Smooth muscle cell of the brain vasculature (primary cell): ENCODE measurements at places on chromosomes 11 and 22.

DNA sequence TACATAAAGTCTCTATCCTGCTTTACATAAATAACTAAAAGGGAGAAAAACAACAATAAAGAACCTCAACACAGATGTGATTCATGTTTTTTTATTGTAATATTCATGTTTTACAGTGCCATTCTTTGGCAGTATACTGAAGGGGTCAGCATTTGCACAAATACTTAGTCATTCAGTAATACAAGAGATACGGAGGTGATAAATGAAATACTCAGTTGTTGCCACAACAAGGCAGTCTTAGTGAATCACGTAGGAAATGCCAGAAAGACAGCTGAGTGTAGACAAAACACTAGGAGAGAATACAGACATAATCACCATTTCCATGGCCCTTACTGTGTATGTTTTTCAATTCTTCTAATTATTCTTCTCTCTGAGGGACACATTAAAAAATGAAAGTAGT is 910.4 kb downstream of the METTL15 start:
- peak; percentile 31 for DNase-seq

DNA sequence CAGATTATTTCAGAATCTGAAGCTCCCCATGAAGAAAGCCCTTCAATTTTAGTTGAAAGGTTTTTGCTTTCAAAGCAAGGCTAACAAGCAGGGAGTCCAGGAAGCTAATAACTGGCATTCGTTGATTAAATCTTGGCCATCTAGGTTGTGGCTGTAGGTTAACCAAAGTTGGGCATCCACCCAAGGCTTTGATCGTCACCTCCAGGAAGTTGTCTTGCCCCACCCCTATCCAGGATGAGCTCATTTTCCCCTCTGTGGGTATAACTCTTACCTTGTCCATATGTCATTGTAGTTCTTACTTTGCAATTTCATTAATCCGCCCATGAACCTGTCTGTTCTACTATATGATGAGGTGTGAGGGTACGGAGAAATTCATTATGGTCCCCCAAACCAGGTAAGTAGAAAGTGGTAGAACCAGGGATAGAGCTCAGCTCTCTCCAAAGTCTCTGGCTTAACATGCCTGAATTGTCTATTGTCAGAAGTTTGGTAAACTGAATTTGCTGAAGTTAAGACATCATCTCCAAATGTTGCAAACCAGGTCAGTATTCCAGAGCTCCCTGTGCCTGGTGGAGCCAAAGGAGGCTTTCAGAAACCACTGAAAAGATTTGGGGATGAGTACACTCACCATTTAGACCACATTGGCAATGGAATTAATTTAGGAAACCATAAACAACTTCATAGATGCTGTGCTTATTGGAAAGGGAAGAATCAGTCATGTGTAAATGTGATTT is 97.1 kb downstream of the CD44 start:
- DNase-seq: no peak

GRCh38 chr22:31654408-31654807 is 7.6 kb downstream of the PISD start:
- DNase-seq: no peak

- no peak for DNase-seq
Measured at GRCh38 chr11:67649634-67650510, 658 bp downstream of the ACY3 start.

DNA sequence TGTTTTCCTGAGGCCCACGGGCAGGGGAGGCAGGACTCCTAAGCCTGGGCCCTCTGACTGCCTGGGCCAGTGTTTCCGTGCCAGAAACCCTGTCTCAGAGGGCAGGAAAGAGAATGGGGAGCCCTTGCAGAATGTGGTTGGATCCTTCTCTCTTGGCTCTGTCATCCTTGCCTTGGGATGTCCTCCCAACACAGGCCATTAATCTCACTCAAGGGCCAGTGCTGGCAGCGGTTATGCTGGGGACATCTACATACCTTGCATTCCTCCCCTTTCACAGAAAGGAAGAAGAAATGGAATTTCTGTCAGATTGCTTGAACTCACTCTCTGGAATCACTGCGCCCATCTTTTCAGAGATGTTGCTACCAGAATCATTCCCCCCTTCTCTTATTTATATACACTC is 296.9 kb downstream of the KIRREL3 start:
- DNase-seq: no peak

DNA sequence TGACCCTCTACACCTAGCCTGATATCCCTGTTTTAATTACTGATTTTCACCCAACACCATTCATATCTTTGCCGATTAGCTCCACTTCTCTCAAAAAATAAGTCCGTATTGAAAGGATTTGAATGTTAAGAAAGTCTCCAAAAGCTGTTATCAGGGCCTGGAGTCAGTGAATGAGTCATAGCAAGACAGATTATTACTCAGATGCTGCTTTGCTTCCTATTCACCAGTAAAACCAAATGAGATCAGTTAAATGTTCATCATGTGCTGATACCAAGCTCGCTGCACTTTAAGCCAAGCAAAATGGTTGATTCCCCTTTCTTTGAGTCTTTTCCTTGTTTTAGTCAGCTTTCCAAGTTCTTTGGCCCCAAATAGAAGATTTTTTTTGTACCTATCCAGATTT is 228.4 kb downstream of the FAT3 start:
- no peak for DNase-seq

DNA sequence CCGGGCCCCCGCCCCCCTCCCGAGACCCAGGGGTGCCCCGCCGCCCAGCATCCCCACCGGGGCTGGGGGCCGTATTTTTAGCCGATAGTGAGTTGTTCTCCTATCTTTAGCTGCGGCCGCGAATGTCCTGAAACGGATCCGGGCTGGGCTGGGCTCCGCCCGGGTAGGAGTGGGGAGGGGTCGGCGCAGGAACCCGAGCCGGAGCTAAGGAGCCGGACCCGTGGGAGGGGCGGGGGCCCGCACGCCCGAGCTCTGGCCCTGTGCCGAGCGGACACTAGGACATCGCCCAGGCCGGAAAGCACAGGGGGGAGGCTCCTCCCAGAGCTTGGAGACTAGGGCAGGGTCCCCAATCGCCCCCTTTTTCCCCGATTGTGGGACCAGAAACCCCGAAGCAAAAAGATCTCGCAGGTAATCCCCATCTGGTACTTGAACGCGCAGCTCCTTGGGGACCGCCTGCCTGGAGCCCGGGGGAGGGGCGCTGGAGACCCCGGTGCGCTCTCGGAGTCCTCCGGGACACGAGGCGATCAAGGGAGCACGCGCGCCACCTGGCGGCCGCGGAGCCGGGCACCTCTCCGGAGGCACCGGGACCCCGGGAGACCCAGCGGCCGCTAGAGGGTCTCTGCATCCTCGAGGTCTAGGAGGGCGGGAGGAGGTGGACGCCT is 669 bp downstream of the CDC42EP2 start:
- DNase-seq: no peak

- peak; percentile 60 for DNase-seq
Measured at GRCh38 chr11:95337175-95337957, 106.4 kb upstream of the SESN3 start.

- no peak for DNase-seq
Measured at GRCh38 chr11:35992548-35992947, 48.7 kb downstream of the LDLRAD3 start.

GRCh38 chr22:43363315-43364168 is 20.4 kb upstream of the SCUBE1 start:
- DNase-seq: no peak

GRCh38 chr11:60910711-60911380 is 3.1 kb upstream of the TMEM109 start:
- DNase-seq: no peak

DNA sequence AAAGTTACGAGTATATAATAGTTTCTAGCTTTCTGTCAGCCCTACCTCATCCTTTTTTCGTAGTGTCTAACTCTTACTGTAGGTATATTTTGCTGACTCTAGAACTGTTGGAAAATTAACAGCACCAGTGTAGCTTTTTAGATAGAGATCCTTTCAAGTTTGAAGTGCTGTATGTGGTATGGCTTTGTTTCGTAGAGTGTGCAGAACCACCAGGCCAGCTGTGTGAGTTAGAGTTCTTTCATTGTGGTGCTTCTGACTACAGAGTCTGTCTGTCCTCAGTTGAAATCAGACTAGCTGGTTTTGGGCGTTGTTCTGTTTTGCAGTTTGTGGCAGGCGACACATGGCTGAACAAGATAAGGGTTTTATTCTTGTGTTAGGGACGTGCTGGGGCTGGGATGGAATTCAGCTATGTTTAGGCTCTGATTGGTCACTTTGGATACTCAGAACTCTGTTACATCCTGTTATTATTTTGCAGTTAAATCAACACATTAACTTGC is 3.2 kb downstream of the ARHGEF12 start:
- no peak for DNase-seq

- DNase-seq: no peak
Measured at GRCh38 chr11:14914536-14914935, 22.5 kb upstream of the CYP2R1 start.

- no peak for DNase-seq
Measured at GRCh38 chr11:13667795-13668101, 720 bp upstream of the FAR1 start.

GRCh38 chr11:59178402-59178801 is 6.5 kb downstream of the DTX4 start:
- no peak for DNase-seq

DNA sequence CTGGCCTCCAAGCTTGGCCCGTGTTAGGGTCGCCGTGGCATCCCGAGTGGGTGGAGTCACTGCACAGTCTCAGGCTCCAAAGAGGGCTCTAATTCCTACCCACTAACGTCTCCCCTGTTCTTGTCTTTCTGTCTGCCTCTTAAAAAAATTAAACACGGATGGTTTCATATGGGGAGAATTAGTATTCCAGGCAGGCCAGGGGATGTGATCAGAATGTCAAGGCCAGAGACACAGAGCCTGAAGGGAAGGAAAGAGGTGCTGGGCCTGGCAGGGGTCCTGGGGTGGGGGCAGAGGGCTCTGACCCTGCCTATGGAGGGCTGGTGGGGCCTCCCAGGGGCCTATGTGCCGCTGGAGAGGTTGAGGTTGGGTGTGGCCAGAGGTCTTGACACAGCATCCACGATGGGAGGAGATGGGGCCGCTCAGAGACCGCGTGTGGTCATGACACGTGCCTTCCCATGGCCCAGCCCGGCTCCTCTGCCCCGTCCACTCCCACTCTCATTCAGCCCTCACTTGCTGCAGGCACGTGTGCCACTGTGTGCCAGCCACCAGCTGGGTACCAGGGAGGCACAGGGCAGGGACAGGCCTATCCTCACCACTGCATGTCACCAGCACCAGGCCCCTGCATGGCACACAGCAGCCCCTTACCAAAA is 56.5 kb downstream of the FLRT1 start:
- DNase-seq: no peak

DNA sequence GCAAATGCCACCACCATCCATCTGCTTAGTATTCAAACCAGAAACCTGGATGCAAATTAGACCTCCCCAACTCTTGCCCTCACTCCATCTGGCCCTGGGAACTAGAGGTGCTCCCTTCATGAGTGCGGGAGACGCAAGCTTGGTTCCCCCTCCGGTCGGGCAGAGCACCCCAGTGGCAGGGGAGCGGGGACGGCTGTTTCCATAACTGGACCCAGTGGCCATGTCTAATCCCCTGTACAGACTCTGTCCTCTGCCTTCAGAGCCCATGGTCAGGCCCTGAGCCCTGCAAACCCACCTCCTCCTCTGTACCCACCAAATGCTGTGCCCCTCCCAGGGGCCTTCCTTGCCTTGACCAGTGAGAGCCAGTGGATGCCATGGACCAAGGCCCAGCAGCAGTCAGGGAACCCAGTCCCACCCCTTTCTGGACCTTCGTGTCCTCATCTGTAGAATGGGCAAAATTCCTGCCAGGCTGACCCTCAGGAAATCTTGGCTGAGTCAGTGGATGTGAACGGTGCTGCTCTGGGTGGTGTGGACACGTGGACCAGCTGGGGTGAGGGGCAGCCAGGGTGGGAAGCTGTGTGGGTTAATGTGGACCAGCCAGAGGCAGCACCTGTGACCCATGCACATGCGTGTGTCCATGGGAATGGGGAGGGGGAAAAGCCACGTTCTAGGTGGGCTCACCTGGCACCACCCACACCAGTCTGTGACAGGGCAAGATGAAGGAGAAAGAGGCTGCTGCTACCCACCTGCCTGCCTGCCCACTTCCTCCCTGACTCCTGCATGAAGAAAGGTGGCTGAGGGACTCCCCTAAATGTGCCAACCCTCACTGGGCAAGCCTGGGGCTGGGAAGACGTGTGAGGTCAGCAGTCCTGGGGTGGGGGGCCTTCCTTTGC is 72.8 kb downstream of the LRRC32 start:
- DNase-seq: no peak

GRCh38 chr11:91158891-91159537 is 936.2 kb upstream of the CHORDC1 start:
- no peak for DNase-seq

- no peak for DNase-seq
Measured at GRCh38 chr11:116703421-116703820, 69.4 kb downstream of the BUD13 start.

DNA sequence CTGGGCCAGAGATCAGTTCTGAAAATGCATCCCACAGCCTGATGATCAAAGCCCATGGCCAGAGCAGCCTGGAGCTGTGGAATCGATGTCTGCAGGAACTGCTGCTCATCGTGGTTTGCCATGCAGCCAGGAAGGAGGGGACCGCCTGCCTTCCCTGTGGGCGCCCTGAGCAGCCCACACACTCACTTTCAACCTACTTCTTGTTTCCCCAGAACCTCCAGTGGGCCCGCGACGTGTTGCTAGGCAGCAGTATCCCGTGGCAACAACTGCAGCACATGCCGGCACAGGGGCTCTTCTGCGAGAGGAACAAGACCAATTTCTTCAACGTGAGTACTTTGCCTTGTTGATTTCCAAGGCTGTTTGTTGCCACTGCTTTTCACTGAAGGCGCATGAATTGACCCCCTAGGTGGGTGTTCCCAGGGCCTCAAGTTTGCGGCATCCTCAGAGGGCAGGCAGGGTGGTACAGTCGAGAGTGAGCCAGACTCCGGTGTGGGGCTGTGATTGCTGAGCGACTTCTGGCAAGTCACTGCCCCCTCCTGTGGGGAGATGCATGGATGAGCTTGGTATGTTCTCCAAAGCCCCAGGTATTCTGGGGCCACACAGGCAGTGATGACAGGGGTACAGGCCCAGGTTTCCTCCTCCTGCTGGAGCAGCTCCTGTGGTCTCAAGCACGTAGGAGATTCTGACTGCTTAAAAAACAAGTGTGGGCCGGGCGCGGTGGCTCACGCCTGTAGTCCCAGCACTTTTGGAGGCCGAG is 47.0 kb upstream of the SUSD2 start:
- no peak for DNase-seq

DNA sequence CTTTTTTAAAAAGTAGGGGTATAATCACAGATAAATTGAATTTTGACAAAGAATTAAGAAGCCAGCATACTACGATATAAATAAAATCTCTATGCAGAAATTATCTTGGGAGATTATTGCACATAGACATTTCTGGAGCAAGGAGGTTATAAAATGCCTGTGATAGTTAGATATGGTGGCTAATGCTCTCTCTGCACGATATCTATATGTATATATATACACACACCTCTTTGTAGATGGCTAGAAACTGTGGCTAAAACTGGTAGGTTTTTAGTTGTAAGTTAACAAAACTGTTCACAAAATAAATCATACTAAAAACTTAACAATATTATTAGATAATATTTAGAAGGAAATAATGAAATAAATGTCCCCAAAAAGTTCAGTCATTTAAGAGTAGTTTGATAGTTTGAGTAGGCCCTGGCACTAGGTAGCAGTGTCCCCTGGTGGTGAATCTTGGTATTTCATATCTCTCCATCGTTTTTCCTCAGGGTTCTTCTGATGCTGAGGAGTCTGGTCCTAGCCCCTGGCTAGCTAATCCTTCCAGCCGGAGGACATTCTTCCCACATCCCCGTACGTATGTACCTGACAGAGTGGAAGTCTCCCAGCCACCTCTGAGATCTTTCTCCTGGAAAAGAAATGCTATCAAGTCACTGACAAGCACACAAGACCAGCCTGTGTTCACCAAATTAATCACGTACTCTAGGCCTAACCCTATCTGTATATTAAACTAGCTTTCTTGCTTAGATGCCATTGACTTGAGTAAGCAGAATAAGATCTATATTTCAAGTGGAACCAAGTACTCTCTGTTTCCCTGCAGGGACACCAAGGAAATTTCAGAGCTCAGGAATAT is 32.2 kb downstream of the ART5 start:
- DNase-seq: peak; percentile 10
